Activated CD4-positive, alpha-beta T cell treated with anti-CD3 and anti-CD28 coated beads for 48 hours (primary cell): ENCODE measurements at places on chromosomes 2 and 18.

- no peak for DNase-seq
Measured at GRCh38 chr2:99753505-99753904, 263.7 kb upstream of the REV1 start.

DNA sequence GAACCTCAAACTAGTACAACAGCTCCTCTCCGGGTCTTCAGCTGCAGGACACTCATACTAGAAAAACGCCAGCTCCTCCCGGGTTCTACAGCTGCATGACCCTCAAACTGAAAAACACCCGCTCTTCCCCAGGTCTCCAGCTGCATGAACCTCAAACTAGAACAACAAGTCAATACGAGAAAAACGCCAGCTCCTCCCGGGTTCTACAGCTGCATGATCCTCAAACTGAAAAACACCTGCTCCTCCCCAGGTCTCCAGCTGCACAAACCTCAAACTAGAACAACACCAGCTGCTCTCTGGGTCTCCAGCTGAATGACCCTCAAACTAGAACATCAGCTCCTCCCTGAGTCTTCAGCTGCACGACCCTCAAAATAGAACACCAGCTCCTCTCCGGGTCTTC, 315.0 kb upstream of the TFPI start:
- DNase-seq: no peak

DNA sequence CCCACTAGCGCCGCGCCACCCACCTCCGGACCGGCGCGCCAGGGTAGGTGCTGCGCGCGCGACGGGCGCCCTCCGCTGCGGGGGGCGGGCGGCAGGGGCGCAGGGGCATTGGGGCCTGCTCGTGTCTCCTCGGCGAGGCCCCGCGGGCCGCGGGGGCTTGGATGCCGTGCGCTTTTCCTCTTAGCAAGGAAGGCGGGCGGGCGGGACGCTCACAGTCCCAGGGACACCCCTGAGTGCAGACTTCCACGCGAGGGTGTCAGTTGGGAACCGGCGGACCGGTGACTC, 748 bp downstream of the TWIST2 start:
- DNase-seq: no peak

DNA sequence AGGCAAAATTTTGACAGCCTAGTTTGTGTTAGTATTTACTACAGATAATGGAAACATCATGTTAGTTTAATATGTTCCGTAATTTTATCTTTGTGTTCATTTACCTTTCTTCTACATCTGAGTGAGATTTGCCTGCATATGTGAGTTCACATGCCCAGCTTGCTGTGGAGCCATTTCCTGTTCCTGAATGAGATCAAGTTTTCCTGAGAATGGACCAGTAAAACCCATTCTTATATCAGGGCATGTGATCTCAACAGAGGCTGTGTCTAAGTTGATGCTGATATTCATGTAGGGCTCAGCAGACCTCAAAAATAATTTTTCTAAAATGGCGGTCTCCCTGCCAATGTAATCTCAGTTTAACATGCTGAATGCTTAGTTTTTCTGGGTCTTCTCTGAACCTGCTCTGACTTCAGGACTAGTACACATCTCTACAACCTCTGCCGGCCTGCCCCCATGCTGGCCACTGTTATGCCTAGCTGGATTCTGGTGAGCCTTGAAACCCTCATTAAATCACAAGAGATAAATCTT, 1.0 kb downstream of the IL1A start:
- no peak for DNase-seq

DNA sequence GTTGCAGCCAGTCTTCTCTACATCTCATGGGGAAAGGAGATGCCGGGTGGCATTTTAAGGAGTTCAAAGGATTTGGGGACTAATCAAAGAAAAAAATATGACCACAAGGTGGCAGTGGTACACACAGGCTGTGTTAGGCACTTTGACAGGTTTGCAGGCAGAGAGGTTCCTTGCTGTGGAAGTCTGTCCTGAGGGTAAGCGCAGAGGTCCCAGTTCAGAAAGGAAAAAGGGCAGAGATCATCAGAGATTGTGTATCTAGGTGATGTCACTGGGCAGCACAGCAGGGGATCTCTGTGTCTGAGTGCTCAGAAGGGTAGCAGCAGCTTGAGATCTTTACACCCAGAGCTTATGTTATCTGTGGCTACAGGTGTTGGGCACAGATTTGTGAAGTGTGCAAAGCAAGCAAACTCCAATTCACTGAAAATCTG, 231.4 kb downstream of the LRRTM1 start:
- peak; percentile 15 for DNase-seq

GRCh38 chr2:117972476-117973123, 41.3 kb downstream of the CCDC93 start:
- no peak for DNase-seq

DNA sequence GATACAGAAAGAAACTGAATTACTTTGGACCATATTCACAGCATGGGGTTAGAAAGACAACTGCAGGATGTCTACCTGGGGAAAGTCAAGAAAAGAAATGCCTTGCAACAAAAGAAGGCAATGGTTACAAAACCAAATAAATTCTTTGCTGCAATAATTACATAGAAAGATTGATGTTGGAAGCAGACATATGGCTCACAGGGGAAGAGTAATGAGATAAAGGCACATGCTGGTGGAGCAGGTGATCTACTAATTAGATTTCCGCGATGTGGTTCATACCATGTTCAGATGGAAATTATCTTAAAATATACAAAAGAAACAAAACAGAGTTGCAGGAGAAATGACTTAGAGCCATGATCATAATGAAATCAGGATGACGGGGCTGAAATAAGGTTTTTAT, 718.8 kb upstream of the PKDCC start:
- DNase-seq: no peak

DNA sequence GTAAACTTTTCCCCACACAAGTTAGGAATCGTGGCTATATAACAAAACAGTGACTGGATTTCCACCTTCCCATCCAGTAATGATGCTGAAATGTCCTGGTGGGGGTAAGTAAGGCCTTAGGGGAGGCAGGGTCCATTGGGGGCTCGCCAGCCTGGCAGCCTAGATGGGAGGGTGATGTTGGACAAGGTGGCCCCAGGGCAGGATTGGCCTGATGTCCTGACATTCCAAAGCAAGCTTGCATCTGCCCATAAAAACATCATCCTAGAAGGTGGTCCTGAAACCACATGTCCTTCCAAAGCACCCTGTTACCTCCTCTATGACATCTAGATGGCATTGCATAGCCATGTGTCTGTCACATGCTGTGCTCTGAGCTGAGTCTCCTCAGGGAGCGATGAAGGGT, 54.1 kb upstream of the RAB6C start:
- DNase-seq: no peak

GRCh38 chr2:113879457-113879856, 10.4 kb upstream of the ACTR3 start:
- no peak for DNase-seq

DNA sequence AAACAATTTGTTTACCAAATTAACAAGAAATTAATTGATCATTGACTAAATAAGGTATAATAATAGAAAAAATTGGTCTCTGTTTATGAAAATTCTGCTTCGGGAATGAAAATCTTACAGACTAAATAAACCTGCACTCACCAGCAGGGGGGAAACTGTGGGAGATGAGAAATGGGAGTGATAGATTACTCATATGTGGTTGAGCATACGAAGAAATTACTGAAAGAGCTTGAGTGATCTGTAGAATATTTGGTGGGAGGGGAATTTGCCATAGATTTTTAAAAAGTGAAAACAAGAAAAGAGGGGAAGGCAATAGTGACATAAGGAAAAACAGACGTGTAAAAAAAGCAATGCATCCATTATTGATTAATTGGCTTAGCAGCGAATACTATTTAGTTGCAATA, 2.2 kb downstream of the HMSD start:
- peak; percentile 56 for DNase-seq

DNA sequence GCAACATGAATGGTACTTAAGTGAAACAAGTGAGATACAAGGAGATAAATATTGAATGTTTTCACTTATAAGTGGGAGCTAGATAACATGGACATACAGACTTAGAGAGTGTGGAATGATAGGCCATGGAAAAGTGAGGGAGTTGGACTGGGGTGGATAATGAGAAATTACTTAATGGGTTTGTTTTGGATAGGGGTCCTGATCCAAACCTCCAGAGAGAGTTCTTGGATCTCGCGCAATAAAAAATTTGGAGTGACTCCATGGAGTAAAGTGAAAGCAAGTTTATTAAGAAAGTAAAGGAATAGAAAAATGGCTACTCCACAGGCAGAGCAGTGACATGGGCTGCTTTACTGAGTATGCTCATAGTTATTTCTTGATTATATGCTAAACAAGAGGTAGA, 508.9 kb downstream of the CNTNAP5 start:
- DNase-seq: no peak

GRCh38 chr2:110650346-110650745, 27.5 kb downstream of the BUB1 start:
- DNase-seq: no peak

- DNase-seq: no peak
Measured at GRCh38 chr2:12389344-12390045, 327.2 kb upstream of the TRIB2 start.

DNA sequence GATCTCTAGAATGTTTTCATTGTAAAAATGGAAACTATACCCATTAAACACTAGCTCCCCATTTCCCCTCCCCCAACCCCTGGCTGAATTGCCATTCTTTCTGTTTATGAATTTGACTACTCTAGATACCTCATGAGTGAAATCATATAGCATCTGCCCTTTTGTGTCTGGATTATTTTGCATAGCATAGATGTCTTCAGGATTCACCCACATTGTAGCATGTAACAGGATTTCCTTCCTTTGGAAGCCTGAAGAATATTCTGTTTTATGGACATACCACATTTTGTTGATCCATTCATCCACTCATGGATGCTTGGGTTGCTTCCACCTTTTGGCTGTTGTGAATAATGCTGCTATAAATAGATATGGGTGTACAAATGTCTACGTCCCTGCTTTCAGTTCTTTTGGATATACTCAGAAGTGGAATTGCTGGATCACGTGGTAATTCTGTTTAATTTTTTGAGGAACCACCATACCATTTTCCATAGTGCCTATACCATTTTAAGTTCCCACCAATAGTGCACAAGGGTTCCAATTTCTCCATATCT, 7.7 kb upstream of the ASB1 start:
- DNase-seq: no peak

DNA sequence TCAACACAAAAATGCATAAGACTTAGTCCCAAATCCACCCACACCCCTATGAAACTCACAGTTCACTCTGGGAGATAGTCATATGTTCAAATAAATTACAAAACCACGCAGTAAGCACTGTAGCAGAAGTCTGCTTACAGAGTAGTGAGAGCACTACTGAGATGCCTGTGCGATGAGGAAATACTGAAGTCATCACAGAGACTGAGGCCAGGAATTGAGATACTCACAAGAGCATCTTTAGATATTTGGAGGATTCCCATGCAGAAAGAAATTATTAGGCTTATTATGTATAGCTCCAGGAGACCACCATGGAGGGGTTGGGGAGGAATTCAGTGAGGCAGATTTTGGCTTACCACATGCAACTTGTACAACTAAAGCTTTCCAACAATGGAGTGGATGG, 82.3 kb downstream of the ANTXR1 start:
- no peak for DNase-seq

DNA sequence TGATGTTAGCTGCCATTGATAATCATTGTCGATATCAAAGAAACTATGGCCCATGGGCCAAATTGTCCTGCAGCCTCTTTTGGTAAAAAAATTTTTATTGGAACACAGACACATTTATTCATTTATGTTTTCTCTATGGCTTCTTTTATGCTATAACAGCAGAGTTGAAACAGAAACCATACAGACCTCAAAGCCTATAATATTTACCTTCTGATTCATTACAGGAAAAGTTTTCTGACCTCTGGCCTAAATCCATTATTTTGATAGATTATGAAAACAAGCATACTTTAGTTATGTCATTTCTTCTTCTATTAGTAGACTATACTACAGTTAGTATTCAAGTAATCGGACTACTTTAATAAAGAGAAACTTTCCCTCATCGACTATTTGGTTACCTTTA, 349.7 kb upstream of the GALNT5 start:
- DNase-seq: no peak

DNA sequence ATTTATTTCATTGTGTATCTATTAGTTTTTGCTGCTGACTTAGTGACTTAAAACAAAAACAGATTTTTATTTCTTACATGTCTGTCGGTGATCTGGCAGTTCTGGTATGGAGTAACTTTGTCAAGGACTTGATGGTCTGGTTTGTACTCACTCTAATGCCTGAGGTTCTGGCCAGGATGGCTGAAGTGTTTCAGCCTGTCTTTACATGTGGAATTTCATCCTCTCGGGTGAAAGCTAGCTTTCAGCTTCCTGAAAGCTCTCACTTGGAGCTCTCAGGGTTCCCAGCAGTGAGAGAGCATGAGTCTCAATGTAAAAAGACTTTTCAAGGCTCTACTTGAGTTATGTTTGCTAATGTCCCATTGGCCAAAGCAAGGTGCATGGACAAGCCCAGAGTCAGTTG, 216.4 kb downstream of the NR4A2 start:
- no peak for DNase-seq

- DNase-seq: no peak
Measured at GRCh38 chr2:165655661-165656060, 138.4 kb downstream of the GALNT3 start.

- no peak for DNase-seq
Measured at GRCh38 chr2:27379836-27380625, 503 bp downstream of the ZNF513 start.

DNA sequence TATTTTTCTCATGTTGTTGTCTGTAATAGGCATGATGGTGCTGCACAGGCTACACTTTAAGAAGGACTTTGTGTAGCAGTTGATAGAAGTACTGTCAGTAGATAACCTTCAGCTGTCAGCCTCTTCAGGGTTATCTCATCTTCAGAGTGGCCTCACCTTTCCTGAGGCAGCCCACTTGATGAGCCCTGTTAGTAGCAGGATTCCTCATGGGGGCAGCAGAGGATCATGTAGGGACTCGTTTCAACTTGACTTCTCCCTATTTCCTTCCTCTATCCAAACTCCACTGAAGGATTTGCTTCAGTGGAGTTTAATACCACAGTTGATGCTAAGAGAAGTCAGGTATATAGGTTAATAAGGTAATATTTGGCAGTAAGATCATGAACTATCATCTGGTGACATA, 530.3 kb upstream of the FSIP2 start:
- DNase-seq: no peak

GRCh38 chr18:33052886-33053285, 280.1 kb upstream of the KLHL14 start:
- no peak for DNase-seq

DNA sequence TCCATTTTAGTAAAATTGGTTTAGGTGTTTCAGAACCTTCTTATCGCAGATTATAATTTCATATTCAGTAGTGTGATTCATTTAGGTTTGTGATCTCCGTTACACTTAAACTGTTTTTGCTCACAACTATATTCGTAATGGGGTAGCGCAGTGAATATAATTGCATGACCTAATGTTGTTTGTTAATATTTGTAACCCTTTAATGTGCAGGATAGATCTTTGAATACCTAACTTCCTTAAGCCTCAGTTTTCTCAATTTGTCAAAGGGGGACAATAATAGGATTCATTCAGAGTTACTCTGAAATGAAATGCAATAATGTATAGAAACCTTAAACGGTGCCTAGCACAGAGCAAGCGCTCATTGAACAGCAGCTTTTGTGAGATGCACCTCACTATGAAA, 558 bp upstream of the ZDBF2 start:
- no peak for DNase-seq
